ENCODE measurements at places on chromosomes 12 and 14. TPM values are rescaled to one million over a fixed set of nuclear protein-coding genes. Genes with fewer than 3 reads are reported as not detected.
A peak's percentile ranks its signal among the peaks of the same experiment; 100 is the strongest.

DNA sequence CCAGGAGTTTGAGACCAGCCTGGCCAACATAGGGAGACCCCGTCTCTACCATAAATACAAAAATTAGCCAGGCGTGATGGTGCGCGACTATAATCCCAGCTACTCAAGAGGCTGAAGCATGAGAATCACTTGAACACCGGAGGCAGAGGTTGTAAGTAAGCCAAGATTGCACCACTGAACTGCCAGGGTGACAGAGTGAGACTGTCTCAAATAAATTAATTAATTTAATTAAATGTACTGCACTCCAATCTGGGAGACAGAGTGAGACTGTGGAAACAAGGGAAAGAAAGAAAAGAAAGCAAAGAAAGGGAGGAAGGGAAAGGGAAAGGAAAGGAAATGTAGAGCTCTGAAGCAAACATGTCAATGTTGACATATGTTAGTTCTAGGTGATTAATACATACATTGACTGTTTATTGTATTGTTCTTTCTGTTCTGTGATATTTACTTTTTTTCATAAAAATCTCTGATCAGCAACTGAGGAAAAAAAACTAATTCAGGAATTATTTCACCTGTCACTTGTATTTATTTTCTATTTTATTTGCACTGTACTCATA lies 99.6 kb downstream of the DENND5B start:
- H3K4me3 ChIP-seq: no peak overlapping the region
- no peaks in the 10 kb centered on the region for H3K36me3 ChIP-seq
- H3K27me3 ChIP-seq: peaks cover 3% of the 10 kb centered on the region
- no peak overlapping the region for H3K27ac ChIP-seq

The ZNF891 gene
- total RNA-seq: 1.4 TPM

- peaks cover 9% of the 10 kb centered on the region for H3K4me1 ChIP-seq
- no peak overlapping the region for H3K4me3 ChIP-seq
- H3K36me3 ChIP-seq: no peaks in the 10 kb centered on the region
- no peak overlapping the region for H3K27ac ChIP-seq
Measured at GRCh38 chr12:111773801-111774551, 7.2 kb downstream of the ALDH2 start.

DNA sequence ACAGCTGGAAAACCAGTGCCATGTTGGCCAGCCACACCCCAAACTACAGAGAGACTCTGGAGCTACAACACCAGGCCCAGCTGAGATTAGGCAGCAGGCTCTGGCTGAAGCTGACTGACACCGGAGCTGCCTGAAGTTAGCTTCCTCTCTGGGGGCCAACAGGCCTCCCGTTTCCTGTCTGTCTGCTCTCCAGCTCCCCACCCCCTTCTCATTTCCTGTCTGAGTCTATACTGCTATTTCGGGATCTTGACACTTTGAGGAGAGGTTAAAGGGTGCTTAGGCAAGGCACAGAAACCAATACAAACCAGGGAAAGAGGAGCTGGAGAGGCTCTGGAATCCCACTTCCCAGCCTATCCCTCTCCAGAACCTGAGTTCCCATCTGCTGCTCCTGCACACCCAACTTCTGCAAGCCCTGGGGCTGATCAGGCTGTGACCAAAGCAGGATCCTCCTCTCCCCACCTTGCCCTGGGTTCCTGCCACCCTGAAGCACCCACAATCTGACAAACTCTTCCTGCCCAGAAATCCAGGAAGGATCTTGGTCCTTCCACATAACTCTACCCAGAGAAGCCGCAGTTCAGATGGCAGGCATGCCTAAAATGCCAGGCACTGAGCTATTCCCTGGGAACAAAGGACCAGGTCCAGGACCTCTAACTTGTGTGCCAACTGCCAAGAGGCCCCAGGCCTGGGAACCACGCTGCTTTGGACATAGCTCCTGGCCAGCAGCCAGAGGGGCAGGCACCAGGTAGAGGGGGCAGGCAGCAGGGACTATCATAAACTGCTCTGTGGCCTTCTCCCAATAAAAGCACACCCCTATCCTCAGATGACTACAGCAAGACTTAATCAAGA lies 39.9 kb downstream of the PRPF40B start:
- peak; percentile 72 for DNase-seq
- H3K4me1 ChIP-seq: peaks cover 67% of the 10 kb centered on the region
- H3K36me3 ChIP-seq: peaks cover 47% of the 10 kb centered on the region
- no peaks in the 10 kb centered on the region for H3K27me3 ChIP-seq

GRCh38 chr12:54689034-54689372 lies 40.8 kb upstream of the DCD start:
- no peak for DNase-seq
- no peaks in the 10 kb centered on the region for H3K4me1 ChIP-seq
- no peak overlapping the region for H3K4me3 ChIP-seq
- no peak overlapping the region for H3K27ac ChIP-seq

DNA sequence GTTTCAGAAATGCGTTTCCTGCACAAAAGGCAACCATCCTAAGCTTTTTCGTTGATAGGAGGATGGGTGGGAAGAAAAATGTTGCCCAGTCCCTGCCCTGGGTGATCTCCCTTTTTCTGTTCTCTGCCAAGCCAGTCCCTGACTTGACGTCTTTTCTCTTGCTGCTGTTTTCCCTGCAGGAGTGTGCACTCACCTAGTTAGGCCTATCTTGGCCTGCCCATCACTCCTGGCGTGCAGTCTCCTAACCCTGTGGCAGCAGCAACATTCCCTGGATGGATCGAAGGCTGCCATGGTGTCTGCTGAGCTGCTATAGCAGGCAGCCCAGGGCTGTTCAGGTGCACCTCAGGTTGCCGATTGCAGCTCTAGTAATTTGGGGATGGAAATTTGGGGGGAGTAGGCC lies 1.2 kb downstream of the UNC119B start:
- peak overlapping the region; percentile 89 for H3K4me3 ChIP-seq
- H3K27ac ChIP-seq: peak overlapping the region; percentile 84
- peaks cover 14% of the 10 kb centered on the region for H3K36me3 ChIP-seq

GRCh38 chr12:115132145-115132544 lies 448.2 kb upstream of the TBX3 start:
- no peak overlapping the region for H3K4me3 ChIP-seq
- H3K27me3 ChIP-seq: no peaks in the 10 kb centered on the region
- H3K4me1 ChIP-seq: no peaks in the 10 kb centered on the region

GRCh38 chr12:119204131-119204530 lies 25.4 kb downstream of the HSPB8 start:
- H3K36me3 ChIP-seq: no peaks in the 10 kb centered on the region
- H3K27me3 ChIP-seq: no peaks in the 10 kb centered on the region
- no peak overlapping the region for H3K4me3 ChIP-seq
- DNase-seq: no peak
- H3K27ac ChIP-seq: no peak overlapping the region

The JAG2 gene
- 2.3 TPM for total RNA-seq

DNA sequence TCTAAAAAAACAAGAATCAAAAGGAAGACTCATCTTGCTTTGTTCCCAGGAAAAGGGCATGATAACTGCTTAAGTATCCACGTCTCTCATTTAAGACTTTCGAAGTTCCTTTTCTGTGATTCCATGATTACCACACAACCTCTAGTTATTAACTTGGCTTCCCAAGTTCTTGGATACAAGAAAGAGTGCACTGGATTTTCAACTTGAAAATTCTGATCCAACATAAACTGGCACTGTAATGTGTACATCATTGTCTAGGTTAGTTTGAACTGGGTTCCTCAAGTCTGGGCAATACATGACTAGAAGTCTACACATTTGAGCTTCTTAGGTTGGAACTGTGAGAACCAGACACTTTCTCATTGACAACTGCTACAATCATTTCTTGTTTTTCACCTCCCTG lies 1.6 kb downstream of the KLHL28 start:
- no peak overlapping the region for H3K4me3 ChIP-seq
- no peaks in the 10 kb centered on the region for H3K27me3 ChIP-seq
- DNase-seq: no peak
- H3K4me1 ChIP-seq: peaks cover 52% of the 10 kb centered on the region
- peak overlapping the region; percentile 39 for H3K27ac ChIP-seq

DNA sequence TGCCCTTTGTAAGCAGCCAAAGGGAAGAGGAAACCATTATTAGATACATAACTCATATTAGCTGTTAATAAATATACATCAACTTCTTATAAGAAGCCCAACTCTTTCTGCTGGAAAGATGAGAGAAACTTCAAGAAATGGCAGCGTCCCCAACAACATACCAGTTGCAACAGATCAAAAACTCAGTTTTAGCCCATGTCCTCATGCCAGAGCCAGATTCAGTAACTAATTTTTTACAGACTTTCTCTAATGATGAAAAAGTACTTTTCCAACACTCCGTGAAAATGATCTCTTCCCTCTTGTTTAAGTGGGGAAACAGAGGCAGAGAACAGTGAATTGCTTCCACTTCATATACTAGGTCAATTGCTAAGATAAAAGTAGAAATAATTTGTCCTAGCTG lies 206.8 kb upstream of the NUDT4 start:
- H3K4me3 ChIP-seq: no peak overlapping the region
- H3K36me3 ChIP-seq: no peaks in the 10 kb centered on the region
- no peak for DNase-seq
- no peaks in the 10 kb centered on the region for H3K27me3 ChIP-seq
- H3K27ac ChIP-seq: no peak overlapping the region

The C12orf50 gene
- total RNA-seq: not detected

GRCh38 chr12:101795786-101796185 lies 35.0 kb downstream of the GNPTAB start:
- peaks cover 65% of the 10 kb centered on the region for H3K4me1 ChIP-seq
- no peak for DNase-seq
- peak overlapping the region; percentile 54 for H3K4me3 ChIP-seq
- H3K27me3 ChIP-seq: no peaks in the 10 kb centered on the region
- peaks cover 44% of the 10 kb centered on the region for H3K36me3 ChIP-seq
- H3K27ac ChIP-seq: peak overlapping the region; percentile 91

GRCh38 chr12:121400332-121401139 lies 618 bp downstream of the RNF34 start:
- H3K27ac ChIP-seq: peak overlapping the region; percentile 94
- peaks cover 30% of the 10 kb centered on the region for H3K4me1 ChIP-seq
- DNase-seq: peak; percentile 64
- peak overlapping the region; percentile 93 for H3K4me3 ChIP-seq
- peaks cover 11% of the 10 kb centered on the region for H3K36me3 ChIP-seq
- no peaks in the 10 kb centered on the region for H3K27me3 ChIP-seq

DNA sequence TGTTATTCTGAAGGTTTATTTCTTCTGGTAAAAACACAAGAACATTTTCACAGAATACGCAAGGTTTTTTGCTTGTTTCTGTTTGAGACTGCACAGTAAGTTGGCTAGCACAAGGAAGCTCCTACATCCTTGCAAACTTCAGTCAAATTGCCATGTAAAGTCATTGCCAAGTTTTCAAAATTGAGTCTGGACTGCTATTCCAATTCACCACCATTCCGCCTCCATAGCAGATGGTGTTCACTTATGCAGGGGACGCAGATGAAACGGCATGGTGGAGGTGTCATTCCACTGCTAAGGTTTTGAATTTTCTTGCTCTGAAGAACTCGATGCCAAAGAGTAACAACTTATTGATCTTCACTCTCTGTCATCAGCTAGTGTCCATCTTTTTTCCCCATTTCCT lies 303.9 kb upstream of the SYT1 start:
- H3K4me1 ChIP-seq: no peaks in the 10 kb centered on the region
- H3K36me3 ChIP-seq: no peaks in the 10 kb centered on the region

- DNase-seq: no peak
- no peak overlapping the region for H3K4me3 ChIP-seq
- H3K36me3 ChIP-seq: no peaks in the 10 kb centered on the region
- no peaks in the 10 kb centered on the region for H3K4me1 ChIP-seq
- no peak overlapping the region for H3K27ac ChIP-seq
Measured at GRCh38 chr12:24681570-24681969, 267.3 kb downstream of the BCAT1 start.

DNA sequence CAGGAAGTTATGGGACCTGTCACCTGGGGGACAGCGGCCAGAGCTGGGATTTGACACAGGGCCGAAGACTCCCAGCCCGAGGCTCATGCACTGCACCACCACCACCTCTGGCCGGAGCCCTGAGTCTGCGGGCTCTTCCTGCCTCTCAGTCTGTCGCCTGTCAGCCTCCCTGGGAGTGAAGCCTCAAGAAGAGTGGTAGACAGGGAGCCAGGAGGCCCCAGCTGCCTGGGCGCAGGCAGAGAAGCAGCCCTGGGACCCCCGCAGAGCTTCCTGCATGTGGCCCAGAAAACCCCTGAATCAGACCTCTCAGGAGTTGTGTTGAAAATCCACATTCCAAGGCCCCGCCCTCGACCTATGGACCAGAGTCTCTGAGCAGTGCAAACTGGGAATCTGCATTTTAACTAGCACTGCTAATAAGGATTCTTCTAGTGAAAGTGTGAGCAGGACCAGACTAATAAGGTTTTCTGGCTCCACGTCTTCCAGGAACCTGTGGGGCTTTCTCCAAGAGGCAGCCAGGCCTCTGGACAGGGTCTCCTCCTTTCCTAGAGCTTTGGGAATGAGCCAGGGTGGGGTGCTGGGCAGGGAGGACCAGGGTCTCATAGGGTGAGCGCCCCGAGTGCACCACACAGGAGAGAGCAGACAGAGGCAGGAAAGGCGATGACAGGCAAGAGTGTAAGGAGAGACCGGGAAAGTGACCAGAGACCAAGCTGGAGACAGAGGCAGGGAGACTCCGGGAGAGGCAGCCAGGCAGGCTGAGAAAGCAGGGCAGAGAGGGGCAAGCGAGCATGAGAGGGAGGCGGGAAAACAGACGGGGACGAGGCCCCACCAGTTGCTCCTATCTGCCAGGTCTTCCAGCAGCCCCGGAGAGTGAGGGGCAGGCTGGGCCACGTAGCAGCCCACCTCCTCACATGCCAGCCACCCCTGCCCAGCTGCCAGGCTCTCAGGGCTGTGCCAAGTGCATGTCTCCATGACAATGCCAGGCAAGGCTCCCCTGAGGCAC lies 112.4 kb downstream of the BCL11B start:
- H3K4me3 ChIP-seq: no peak overlapping the region
- H3K27ac ChIP-seq: no peak overlapping the region
- peaks cover 6% of the 10 kb centered on the region for H3K36me3 ChIP-seq
- H3K4me1 ChIP-seq: peaks cover 12% of the 10 kb centered on the region
- no peak for DNase-seq

DNA sequence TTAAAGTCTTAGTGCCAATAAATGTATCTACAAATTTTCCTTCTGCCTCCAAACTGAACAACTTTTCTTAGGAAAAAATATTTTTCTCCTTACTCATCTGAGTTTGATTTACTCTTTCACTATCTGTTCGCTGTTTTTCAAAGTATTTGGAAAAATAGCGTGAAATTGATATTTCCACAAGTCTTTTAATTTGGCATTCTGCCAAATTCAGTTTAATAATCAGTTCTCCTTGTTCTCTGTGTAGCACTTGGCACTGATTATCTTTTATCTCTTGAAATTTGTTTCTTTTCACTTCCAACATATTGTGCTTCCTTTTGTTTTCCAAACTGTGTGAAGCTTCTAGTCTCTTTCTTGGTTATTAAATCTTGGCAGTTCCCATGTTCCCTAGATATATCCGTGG lies 559.8 kb downstream of the RPL10L start:
- H3K36me3 ChIP-seq: no peaks in the 10 kb centered on the region
- H3K4me3 ChIP-seq: no peak overlapping the region
- no peaks in the 10 kb centered on the region for H3K27me3 ChIP-seq
- no peak for DNase-seq

GRCh38 chr14:99393059-99393655 lies 87.5 kb downstream of the SETD3 start:
- no peaks in the 10 kb centered on the region for H3K27me3 ChIP-seq
- H3K4me3 ChIP-seq: no peak overlapping the region
- H3K4me1 ChIP-seq: peaks cover 5% of the 10 kb centered on the region
- DNase-seq: peak; percentile 36

GRCh38 chr14:92704821-92705220 lies 43.6 kb downstream of the LGMN start:
- no peak overlapping the region for H3K27ac ChIP-seq
- no peak overlapping the region for H3K4me3 ChIP-seq
- no peak for DNase-seq
- no peaks in the 10 kb centered on the region for H3K27me3 ChIP-seq
